Tibial artery (tissue), 4 donors: ENCODE measurements at places on chromosomes 6 and 20.

- DNase-seq: no peak
Measured at GRCh38 chr6:130975325-130975724, 87.7 kb downstream of the EPB41L2 start.

DNA sequence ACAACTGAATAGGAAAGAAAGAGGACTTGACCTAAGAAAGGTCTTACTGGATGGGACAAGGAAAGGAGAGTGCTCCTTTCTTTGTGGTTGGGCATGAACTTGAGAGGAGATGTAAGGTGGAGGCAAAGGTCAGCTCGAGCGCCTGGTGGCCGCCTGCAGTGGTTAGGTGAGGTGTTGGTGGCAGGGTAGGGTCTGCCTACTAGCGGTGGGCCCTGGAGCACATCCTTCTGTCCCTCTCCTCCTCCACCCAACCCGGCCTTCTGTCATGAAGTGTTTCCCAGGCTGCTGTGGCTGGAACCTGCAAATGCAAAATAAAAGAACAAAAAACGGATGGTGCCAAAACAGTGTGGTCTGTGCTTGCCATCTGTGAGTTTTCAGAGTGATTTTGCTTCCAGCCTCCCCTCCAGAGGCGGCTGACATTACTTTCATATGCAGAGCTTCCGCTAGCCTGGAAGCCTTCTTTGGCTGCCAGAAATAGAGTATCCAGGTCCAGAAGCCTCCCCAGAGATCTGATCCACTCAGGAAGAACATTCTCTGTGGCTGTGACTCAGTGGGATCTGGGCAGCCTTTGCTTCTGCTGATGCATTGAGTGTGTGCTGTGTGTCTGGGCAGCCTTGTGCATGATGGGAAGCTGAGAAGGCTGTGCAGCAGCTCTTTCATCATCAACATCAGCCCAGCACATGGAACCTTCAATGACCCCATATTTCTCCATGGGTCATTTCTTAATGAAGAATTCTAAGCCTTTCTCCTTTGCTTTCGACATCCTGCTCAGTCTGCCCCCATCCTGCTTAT, 79.8 kb upstream of the FAM184A start:
- no peak for DNase-seq

DNA sequence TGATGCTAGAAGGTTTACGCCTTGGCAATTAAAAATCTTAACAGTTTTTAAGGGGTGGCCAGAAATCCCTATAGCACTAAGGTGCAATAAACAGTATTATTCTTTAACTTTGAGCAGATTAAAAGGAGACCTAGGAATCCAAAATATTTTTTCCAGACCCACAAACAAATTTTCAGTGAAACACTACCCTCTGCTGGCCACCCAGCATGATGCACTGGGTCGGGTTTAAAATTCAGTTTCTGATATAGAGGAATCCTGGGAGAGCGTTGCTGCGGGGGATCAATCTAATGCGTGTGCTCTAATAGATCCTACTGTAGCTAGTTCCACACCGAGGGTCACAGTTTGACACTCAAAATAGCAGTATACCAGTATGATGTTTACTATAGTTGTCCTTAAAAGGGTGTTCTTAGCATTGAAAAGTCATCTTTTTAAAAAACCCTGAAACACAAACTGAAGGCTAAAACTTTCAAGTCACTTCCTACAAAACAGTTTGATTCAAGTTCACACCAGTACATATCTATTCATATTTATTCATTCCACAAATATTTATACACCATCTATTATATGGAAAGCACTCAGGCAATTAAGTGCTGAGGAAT, 10.2 kb downstream of the UBE3D start:
- peak; percentile 28 for DNase-seq

GRCh38 chr20:48189181-48189580, 403.9 kb upstream of the SULF2 start:
- no peak for DNase-seq
